ENCODE measurements at places on chromosomes 11 and 22.

- DNase-seq: no peak
- no peak overlapping the region for H3K4me3 ChIP-seq
- H3K36me3 ChIP-seq: no peaks in the 10 kb centered on the region
- H3K4me1 ChIP-seq: peaks cover 5% of the 10 kb centered on the region
- H3K27ac ChIP-seq: no peak overlapping the region
Observed at GRCh38 chr11:8384199-8384821, 120.6 kb upstream of the LMO1 start.

DNA sequence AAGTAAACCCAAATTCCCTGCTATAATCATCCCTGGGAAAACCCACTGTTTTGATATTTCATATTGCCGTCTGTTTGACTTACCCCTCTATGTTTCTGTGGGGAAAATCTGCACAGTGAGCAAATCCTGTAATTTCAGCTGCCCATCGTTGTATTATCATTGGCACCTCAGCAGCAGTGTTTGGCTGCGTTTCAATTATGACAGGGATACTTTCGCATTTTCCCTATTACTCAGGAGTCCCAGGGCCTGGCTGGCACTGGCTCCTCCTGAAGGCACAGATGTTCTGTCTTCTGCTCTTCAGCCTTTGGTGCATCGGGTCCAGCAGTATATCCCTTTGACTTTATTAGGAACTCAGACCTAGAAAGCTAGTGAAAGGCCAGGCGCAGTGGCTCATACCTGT, 12.2 kb upstream of the MMP12 start:
- DNase-seq: no peak
- H3K27me3 ChIP-seq: no peaks in the 10 kb centered on the region
- H3K4me1 ChIP-seq: no peaks in the 10 kb centered on the region
- H3K4me3 ChIP-seq: no peak overlapping the region

- no peaks in the 10 kb centered on the region for H3K4me1 ChIP-seq
- no peak overlapping the region for H3K4me3 ChIP-seq
- H3K27ac ChIP-seq: no peak overlapping the region
- no peaks in the 10 kb centered on the region for H3K27me3 ChIP-seq
- DNase-seq: no peak
Observed at GRCh38 chr22:28220626-28221363, 301.7 kb upstream of the PITPNB start.

DNA sequence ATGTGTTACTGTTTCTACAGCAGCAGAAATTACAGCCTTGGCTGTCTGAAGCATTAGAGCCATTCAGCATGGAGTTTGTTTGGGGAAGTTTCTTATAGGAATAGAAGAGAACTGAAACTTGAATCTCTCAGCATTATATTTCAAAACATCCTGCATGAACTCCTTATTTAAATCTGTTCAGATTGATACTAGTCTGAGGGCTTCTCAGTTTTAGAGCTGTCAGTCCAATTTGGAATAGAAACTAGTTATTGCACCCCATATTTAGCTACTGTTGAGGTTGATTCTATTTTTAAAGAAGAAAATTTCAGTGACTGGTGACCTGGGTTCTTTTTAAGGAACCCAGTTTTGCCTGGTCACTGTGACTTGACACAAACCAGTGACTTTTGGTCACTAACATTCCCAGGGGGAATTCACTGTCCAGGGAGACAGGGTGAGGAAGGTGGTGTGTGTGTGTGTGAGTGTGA, 126.0 kb upstream of the TTC12 start:
- no peaks in the 10 kb centered on the region for H3K27me3 ChIP-seq
- no peak for DNase-seq
- no peaks in the 10 kb centered on the region for H3K4me1 ChIP-seq
- H3K4me3 ChIP-seq: no peak overlapping the region
- peak overlapping the region; percentile 18 for H3K27ac ChIP-seq

DNA sequence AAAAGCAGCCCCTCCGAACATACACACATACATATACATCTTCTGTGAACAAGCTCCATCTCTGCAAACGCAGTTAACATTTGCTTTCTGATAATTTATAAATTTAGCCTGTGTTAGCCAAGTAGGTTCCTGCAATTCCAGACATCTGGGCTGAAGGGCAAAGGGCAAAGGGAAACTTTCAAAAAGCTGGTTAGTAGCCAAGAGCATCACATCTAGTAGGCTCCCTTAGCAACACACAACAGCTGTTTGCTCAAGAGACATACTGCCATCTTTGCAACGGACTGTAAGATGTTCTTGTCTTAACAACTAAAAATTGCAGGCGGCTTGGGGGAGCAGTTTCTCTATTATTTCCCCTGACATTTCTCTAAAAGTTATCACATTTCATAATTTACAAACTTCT, 134.9 kb downstream of the RBFOX2 start:
- no peaks in the 10 kb centered on the region for H3K36me3 ChIP-seq
- peak overlapping the region; percentile 43 for H3K4me3 ChIP-seq
- DNase-seq: no peak
- peak overlapping the region; percentile 78 for H3K27ac ChIP-seq

All from right atrium auricular region (tissue), 2 donors.